Amniotic stem cell (primary cell): ENCODE measurements at places on chromosomes 3 and 15.

- no peak for DNase-seq
These were observed 62.9 kb downstream of the EFCAB12 start for GRCh38 chr3:129365296-129366136.

DNA sequence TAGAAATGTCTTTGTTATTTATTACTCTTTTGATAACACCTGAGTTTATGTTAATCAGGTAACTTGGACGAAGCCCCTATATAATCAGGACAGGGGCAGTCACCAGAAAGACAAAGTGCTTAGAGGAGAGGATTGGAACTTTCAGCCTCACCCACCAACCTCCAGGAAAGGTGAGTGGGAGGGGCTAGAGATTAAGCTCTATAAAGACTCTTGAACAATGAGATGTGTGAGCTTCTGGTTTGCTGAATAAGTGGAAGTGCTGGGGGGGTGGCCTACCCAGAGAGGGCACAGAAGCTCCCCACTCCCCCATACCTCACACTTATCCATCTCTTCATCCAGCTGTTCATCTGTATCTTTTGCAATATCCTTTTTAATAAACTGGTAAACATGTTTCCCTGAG, 73.9 kb downstream of the TTBK2 start:
- no peak for DNase-seq

DNA sequence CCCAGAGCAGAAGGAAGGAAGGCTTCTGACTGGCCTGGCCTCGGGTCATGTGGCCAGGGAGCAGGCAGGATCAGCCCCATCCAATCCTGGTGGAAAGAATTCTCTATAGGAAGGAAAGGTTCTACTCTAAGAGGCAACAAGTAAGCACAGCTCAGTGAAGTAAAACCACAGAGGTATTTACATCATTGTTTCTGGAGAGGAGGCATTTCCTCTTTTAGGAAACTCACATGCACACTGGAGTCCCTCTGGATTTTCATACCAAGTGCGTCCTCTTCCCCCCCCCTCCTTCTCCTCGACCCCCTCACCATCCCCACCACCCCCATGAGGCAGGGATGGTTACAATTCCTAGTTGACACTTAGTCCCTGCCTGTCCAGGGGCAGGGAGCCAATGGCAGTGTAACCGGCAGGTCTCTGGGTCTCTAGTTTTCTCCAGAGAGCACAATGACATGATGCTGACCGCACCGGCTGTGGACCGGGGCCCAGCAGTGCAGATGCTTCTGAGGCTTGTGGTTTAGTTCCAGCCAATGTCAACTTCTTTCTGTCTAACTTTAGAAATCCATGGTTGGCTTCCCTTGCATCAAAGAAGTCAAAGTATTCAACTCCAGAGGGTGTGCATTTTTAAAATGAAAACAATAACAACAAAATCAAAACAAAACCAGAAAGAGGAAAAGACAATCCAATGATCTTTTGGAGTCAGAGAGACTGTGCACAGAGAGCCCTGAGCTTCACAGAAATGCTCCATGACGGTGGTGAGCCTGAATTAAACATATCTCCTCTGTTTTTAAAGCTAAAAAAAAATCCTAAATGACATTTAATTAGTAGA, 230.3 kb upstream of the TLE3 start:
- DNase-seq, result no peak

DNA sequence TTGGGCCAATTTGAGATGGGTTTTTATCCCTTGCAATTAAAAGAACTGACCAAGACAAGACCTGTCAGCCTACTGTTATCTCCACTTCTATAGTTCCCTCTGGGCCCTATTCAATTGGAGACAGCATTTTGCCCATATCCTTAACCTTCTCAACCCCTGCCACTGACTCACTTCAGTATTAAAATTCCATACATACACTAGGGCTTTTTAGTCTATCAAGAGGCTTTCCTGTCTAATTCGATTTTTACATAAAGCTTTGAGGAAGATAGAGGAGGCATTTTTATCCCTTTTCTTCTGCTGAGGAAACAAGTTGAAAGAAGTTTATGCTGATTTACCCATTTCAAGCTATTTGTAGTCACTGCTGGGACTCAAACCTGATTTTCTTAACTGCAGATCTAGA, 51.1 kb downstream of the GTF2E1 start:
- no peak for DNase-seq

DNA sequence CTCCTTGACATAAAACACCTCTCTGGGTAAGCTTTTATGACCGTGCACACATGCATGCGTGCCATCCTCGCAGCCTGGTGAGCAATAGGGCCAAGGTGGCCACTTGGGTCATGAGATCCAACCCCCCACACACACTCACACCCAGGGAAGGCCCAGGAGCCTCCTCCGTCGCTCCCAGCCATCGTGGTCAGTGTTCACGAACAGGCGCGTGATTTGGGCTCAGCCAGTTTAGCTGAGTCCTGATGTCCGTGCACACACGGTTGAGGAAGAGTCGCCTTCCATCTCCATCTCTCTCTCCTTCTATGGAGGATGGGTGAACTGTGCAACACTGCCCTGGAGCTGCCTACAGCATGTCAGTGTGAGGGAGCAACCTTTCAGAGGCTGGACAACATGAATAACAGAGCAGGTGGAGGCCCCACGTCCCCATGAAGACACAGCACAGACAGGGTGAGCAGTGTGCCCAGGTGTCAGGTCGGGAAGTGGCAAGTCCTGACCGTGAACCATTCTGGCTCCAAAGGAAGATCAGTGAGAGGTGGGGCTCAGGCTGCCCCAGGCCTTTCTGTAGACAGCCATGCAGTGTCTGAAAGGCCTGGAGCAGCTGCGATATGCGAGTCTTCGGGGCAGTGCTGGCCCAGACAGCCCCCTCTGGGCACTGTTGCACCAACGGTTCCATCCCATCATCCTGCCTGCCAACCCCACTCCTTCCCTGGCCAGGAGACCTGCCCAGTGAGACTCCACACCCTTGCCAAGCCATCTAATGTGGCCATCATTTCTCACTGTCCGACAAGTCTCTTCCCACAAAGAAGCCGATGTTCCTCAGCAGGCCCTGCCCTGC, 253.4 kb downstream of the OCA2 start:
- DNase-seq, result no peak
